T-helper 2 cell treated with Interferon-gamma antibody and Interleukin-4, amounts not matched to agents 100 ng/mL and 5 ng/mL, for 36 hours (primary cell): ENCODE measurements at places on chromosomes 7 and 10. TPM values are rescaled to one million over a fixed set of nuclear protein-coding genes. Genes with fewer than 3 reads are reported as not detected.

Gene ZDHHC4
- total RNA-seq = 31.0 and 31.2 TPM in 2 replicates

Gene NKX1-2
- not detected in 2 replicates for total RNA-seq

Gene NUTM2B
- 1.5 and 1.7 TPM in 2 replicates for total RNA-seq

Gene ZC3HAV1
- total RNA-seq = 135 TPM in 2 replicates

Gene SLIT1
- 0.59 and 0.77 TPM in 2 replicates for total RNA-seq

Gene MLXIPL
- not detected in 2 replicates for total RNA-seq

Gene PIK3CG
- total RNA-seq = 35.5 and 36.8 TPM in 2 replicates

Gene PLXNA4
- 10.6 and 13.3 TPM in 2 replicates for total RNA-seq

Gene SFTPA1
- not detected in 2 replicates for total RNA-seq
